ENCODE measurements at places on chromosomes 12 and 14.

GRCh38 chr12:132818562-132818961 is 10.1 kb downstream of the GOLGA3 start:
- DNase-seq, result no peak

DNA sequence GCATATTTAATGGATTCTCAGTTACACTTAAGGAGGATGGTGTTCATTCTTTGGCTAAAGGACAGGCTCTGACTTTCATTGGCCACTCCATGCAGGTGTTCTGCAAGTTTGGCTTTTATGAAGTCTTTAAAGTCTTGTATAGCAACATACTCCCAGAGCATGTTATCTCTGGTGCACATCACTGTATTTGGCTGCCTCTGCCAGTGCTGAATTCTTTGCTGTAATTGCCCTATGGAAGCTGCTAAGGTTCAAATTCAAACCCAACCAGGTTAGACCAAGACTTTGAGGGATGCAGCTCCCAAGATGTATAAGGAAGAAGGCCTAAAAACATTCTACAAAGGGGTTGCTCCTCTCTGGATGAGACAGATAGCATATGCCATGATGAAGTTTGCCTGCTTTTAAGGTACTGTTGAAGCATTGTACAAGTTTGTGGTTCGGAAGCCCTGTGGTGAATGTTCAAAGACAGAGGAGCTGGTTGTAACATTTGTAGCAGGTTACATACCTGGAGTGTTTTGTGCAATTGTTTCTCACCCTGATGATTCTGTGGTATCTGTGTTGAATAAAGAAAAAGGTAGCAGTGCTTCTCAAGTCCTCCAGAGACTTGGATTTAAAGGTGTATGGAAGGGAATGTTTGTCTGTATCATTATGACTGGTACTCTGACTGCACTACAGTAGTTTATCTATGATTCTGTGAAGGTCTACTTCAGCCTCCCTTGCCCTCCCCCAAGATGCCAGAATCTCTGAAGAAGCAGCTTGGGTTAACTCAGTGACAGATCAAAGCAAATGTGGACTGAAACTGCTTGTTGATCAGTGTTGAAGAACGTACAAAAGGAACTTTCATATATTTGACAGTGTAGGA is 19.4 kb downstream of the TMEM116 start:
- DNase-seq, result no peak

DNA sequence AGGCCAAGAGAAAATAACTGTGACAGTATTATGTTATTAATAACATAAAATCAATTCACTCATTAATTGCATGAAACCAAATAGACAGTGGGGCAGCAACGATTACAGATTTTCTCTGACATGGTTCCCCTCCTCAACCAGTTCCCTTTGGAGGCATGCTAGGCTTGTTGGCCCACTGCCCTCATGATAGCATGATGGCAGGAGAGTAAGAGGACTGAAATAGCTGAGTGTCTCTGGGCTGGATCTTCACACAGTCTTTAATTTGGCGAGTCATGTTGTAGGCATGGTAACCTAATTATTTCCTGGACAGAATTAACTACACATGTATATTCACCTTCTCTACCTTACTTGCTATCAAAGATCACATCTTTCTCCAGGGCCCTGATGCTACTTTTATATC is 266.2 kb upstream of the PELI2 start:
- DNase-seq, result no peak

GRCh38 chr12:120849765-120850164 is 54.4 kb downstream of the SPPL3 start:
- DNase-seq, result no peak

DNA sequence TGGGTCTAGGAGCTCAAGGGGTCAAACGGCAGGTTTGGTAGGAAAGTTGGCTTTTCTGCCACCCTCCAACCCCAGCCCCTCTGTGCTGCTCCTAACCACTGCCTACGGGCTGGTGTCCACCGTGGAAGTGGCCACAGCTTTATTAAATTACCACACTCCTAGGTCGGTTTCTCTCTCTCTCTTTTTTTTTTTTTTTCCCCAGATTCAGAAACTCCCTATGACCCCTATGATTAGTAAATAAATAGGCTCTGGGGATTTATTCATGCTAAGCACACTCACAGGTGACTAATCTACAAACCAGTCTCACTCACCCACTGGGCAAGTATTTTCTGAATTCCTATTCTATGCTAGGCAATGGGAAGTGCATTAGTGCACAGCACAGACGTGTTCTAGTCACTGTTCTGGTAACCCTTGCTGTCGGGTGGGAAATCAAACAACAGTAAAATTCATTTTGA is 8.7 kb upstream of the DDX47 start:
- no peak for DNase-seq
